ENCODE measurements at places on chromosomes 2 and 18.

DNA sequence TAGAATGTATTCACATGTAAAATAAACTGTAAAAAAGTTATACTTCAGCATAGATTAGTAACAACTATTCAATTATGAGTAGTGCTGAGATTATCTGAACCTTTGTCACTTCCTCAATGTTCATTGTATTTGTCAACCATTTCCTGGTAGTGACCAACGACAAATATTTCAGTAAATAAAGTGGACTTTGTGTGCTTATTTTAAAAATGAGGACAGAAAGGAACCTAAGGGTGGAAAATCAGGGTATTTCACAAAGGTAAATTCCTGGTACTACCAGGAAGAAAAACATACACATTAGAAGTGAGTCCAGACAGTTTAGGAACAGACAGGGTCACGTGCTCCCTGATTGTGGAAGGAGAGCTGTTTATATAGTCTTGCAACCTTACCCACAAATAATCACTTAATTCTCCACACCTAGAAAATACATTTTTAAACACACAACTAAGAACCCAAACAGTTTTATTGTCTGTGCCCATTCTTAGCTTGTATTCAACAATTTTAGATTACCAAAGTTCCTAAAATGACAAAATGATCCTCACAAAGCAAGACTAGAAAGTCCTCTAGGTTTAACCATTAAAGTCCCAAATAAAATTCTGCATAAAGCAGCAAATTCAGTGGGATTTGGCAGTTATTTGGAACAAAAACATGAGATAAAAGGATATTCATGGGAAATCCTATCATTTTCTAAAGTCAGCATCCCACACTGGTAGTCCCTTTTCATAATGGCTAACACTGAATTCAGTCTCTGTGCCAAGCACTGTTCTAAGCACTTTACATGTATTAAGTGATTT lies 28.2 kb downstream of the PELI1 start:
- DNase-seq = no peak

- DNase-seq = no peak
Measured at GRCh38 chr2:168166902-168167510, 80.4 kb downstream of the STK39 start.

GRCh38 chr2:200095436-200095835 lies 140.1 kb downstream of the MAIP1 start:
- DNase-seq = no peak

GRCh38 chr2:219727771-219728429 lies 100.5 kb downstream of the SLC4A3 start:
- no peak for DNase-seq

DNA sequence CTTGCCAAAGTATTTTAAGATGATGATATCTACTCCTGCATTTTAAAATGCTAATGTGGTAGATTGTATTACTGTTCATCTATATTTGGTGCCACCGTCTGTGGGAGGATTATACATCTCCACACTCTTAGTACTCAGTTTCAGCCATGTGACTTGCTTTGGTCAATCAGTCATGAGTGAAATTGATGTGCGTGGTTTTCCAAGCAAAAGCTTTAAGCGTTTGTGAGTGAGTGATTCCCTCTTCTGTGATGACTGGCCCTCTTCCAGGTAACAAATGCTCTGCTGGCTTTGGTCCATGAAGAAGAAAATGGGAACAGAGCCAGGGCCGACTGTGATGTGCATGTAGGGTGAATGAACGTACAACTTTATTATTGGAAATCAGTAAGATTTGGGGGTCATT lies 330.4 kb downstream of the LPIN1 start:
- no peak for DNase-seq

DNA sequence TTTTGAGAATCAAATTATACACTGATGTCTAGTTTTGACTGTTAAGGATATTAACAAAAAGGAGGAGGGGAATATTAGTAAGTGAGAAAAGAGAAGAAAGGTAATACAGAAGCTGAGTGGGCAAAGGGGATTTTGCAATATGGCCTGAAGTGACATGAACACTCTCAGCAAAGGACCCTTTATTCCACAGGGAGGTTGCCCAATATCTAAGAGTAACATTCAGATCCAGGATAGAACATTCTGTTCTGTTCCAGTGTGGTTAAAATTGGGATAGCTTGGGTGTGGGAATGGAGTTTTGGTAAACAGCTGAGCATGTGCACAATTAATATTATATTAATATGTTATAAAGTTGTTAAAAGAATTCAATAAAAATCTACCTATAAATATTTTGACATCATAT lies 120.1 kb downstream of the ZNF385B start:
- DNase-seq = no peak

DNA sequence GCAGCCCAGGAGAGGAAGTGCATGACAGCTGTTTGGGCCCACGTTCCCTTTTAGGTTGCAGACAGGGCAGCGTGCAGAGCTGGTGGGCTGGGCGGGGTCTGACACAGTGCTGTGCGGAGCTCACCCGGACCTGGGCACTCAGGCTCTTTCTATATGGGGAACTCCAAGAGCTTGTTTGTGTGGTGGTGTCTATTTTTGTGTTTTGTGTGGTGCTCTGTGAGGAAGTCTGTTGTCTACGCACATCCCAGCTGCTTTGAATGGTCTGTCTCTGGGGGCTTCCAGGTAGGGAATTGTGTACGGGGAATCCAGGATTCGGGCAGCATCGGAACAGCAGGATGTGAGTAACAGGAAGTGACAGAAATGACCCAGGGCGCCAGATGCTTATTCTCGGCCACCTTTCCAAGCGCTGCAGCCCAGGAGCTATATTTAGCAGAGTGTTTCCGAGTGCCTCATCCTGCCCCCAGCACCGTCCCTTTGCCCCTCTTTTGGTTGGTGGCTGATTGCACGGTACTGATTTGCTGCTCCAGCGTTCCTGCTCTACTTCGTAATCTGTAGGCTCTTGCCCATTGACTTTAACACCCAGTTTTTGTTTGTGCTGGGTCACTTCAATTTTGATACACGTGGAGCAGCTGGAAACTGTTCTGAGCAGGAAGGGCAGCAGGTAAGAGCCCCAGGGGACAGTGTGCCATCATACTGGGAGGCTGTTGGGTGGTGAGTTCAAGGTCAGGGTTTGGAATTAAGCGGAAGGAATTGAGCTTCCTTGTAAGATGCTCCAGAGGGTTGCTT lies 64.7 kb downstream of the DGKD start:
- no peak for DNase-seq

DNA sequence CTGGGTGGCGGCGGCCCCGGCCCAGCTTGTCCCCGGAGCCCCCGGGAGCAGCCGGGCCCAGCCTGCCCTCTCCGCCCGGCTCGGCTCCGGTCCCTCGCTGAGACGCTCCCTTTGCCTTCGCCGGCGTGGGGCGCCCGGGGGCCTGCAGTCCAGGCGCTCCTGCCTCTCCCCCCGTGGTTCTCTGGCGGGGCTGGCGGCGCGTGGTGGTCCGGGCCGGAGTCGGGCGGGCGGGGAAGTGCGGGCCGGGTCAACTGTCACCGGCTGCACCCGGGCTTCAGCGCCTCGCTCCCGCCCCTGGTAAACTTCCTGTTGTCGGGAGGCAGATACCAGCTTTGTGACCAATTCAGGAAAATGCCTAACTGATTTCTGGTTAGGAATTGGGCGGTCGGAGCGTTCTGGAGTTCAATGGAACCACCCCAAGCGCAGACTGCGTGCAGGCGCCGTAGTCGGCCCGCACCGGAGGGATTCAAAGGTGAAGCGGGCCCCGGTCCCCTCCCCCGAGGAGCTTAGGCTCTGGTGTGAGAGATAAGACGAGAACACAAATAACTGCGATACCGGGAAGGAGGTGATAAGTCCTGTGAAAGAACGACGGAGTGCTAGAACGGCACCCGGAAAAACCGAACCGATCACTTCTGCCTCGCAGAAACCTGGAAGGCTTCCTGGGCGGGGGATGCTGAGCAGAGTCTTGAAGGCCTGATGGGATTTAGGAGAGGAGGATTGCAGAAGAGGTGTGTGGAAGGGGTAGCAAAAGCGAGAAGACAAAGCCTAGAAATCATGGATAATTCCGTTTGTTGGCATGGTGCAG lies 891 bp downstream of the CAB39 start:
- peak; percentile 39 for DNase-seq

GRCh38 chr18:35572644-35573043 lies 8.9 kb upstream of the GALNT1 start:
- DNase-seq = no peak

DNA sequence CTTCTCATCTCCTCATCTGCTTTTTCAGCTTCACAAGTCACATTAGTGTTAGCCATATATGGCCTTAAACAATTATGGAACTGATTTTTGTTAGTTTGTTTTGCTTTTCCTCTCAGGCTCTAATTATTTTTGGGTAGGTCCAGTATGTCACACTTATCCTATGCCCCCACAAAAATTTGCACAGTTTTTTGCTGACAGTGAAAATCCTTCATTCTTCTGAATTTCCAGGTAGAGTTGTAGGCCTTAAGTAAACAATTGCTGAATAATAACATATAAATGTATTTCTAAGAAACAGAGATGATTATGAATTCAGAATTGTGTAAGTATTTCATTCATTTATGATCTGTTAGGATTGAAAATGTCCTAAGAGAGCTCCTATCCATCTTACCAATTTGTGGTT lies 8.6 kb upstream of the SERPINB10 start:
- DNase-seq = no peak

DNA sequence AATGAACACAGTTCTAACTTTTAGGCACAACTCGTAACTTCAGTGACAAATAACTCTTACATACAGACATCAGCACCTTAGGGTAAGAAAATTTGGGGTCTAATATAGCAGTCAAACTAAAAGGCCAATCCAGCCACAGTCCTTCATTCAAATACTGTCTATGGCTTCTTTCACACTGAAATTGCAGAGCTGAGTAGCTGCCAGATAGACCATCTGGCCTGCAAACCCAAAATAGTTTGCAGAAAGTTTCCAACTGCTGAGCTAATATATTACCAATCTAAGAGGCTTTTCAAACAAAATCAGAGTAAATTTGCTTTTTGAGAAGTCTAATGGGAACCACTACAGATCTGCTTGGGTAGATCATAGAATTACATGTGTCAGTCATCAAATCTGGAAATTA lies 183.4 kb downstream of the GALR1 start:
- no peak for DNase-seq

GRCh38 chr2:37642907-37643729 lies 28.3 kb downstream of the CDC42EP3 start:
- no peak for DNase-seq

DNA sequence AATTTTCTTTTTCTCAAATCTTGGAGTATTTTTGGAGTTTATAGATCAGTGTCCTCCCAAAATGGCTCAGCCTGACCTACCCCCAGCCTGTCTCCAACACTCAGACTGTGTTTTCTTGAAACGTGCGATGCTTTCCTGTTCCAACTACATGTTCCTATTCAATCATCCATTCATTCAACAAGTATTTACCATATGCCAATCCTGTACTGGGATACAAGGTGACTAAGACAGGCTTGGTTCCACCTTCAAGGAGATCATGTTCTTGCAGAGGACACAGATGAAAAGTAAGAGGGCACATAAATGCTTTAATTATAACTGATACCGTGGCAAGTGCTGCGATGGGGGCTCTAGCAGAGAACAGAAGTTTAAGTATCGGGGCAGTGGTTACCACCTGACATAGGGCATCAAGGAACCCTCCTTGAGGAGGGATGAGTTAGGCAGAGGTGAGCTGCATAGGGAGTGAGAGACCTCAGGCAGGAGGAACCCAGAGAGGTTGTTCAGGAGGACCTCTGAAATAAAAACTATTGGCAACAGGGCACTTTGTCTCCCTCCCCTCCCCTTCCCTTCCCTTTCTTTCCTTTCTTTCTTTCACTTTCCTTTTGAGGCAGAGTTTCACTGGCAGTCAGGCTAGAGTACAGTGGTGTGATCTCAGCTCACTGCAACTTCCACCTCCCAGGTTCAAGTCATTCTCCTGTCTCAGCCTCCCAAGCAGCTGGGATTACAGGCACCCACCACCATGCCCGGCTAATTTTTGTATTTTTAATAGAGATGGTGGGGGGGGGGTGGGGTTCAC lies 469.0 kb downstream of the EPHA4 start:
- DNase-seq = no peak

GRCh38 chr18:51506811-51507210 lies 309.3 kb upstream of the MEX3C start:
- DNase-seq = no peak

GRCh38 chr18:657311-658000 lies at the start of gene TYMS:
Gene TYMS (plus strand): TSS chr18:657653. CDS start chr18:657743, 90 bp downstream.
- peak; percentile 59 for DNase-seq

DNA sequence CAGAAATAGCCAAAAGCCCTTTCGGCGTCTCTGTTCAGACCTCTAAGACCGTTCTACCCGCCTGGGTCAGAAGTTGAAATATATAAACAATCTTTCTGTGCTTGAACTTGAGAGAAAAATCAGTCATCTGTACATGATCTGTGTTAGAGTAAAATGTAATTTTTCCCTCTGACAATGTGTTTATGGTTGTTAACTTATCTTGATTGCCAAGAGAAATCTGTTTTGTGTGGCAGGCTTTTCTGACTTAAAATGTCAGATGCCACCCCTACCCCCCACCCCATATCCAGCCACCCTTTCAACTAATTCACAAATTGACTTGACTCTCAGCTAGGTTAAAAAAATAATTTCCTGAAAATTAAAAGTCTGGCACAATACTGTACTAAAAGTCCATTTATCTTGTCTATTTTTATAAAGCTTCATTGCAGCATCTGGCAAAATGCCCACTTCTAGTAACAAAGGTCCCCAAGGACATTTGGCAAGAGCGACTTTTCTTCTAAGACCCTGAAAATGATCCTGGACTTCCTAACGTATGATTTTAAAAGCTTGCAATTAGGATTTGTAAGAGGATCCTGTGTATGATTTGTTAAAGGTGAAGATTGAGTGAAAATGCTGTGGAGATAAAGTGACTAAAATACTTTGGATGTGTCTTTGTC lies 304.2 kb downstream of the EPHA4 start:
- DNase-seq = no peak

- DNase-seq = no peak
Measured at GRCh38 chr2:114421781-114422180, 20.7 kb upstream of the DPP10 start.

- no peak for DNase-seq
Measured at GRCh38 chr18:21053127-21053526, 58.5 kb downstream of the ROCK1 start.

DNA sequence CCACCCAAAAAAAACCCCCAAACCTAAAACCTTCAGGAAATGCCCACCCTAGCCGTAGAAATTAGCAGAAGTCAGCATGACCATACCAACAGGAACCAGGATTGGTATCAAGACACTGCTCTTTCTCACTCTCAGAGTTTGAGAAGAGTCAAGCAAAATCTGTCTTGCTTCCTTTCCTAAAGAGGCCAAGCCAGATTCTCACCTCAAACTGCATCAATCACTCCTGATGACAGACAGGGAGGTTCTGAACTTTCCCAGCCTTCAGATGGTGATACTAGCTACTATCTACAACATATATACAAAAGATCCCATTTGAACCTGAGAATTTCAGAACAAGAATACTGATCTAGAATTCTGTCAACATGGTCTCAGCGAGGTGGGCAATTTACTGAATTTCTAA lies 29.7 kb downstream of the CCDC93 start:
- DNase-seq = no peak

DNA sequence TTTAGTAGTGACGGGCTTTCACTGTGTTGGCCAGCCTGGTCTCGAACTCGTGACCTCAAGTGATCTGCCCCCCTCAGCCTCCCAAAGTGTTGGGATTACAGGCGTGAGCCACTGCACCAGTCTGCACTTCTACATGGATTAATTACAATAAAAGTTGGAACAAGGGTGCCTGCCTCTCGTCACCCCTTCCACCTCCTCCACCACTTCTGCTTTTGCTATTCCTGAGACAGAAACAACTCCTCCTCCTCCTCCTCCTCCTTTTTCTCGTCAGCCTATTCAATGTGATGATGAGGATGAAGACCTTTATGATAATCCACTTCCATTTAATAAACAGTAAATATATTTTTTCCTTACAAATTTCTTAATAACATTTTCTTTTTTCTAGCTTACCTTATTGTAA lies 35.2 kb downstream of the SRBD1 start:
- no peak for DNase-seq

GRCh38 chr2:28348921-28349320 lies 43.7 kb upstream of the FOSL2 start:
- DNase-seq = no peak
